ENCODE measurements at places on chromosomes 2 and 18.

DNA sequence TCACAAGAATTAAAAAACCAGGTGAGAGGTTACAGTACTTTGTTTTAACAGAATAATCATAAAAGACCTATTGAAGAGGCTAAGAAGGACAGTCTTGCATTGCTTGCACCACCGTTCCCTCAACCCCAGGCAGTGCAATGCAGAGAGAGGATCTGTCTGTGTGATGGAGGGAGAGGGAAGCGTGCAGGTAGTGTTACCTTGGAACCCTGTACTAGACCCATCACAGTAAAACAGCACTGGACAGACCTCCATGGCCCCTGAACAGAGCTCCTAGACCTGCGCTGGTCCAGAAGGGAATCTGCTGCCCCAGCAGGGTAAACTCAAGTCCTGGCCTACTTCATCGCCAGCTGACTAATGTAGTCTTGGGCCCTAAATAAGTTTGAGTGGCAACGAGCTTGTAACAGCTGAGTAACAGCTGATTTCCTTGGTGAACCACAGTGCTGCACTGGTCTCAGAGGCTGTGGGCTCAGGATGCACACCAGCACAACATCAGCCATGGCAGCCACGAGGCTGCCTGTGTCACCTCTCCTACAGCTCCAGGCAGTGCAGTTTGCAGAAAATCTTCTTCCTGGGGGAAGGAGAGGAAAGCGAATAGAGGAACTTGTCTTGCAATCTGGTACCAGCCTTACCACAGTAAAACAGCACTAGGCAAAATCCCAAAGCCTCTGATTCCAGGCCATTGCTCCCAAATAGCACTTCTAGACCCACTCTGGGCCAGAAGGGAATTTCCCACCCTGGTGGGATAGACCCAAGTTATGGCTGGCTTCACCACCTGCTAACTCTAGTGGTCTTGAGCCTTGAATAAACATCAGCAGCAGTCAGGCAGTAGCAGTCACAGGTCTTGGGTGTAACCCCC, 417.2 kb downstream of the CDH7 start:
- no peak for DNase-seq

- peak; percentile 3 for DNase-seq
Measured at GRCh38 chr18:68714366-68714711, 569 bp downstream of the TMX3 start.

DNA sequence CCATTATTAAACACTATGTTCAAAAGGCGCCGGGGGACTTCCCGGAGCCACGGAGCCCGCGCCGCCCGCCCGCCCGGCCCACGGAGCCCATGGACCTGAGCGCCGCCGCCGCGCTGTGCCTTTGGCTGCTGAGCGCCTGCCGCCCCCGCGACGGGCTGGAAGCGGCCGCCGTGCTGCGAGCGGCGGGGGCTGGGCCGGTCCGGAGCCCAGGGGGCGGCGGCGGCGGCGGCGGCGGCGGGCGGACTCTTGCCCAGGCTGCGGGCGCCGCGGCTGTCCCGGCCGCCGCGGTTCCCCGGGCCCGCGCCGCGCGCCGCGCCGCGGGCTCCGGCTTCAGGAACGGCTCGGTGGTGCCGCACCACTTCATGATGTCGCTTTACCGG, 197 bp downstream of the GDF7 start:
- DNase-seq: no peak

- DNase-seq: no peak
Measured at GRCh38 chr2:97868986-97869721, 126.6 kb downstream of the TMEM131 start.

DNA sequence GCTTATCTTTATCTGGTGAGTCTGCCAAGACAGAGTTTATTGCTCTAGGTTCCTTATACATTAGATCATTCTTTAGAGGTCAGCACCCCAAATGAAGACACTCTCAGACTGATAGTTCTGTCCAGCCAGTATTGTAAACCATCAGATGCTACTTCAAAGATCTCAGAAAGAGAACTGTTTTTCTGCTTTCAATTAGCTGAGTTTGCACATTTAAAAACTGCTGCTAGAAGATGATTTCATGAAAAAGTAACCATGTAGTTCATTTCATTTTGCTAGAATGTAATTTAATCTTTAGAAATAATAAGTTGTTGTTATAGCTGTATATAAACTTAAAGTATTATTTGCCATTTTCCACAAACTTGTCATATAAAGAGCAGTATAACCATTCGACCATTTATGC, 344.5 kb upstream of the ATP5MC3 start:
- DNase-seq: no peak

DNA sequence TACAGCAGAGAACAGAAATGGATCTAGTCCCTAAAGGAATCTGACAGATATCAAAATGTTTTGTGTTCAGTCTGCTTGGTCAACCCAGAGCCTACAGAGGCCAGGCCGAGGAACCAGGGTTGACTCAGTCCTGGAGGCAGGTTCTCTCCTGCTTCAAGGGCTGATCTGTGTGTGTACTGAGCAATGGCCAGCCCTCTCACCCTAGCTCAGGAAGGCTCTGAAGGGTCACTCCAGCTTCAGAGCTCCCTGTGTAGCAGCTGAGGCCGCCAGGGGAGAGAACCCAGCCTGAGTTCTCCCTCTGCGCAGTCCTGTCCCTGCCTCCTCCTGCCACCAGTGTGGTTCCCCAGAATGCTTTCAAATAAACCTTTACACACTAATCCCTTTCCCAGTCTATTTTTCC, 41.1 kb downstream of the NEURL3 start:
- DNase-seq: no peak

DNA sequence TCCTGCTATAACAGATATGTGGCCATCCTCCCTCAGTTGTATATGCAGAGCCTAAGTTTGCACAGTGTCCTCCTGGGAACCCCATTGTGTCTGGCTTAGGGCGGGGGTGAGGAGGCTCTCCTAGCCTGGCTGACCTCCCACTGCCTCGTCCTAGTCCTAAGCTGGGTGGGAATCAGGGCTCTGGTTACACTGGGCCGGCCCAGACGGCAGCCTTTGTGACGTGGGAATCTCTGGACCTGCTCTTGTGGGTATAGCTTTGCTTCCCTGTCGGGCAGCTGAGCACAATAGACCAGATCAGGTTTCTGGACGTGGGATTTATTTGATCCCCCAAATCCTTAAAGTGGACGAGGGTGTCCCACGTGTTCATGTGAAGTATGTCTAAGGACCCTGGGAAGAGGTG, 2.9 kb downstream of the ACKR3 start:
- DNase-seq: no peak

GRCh38 chr18:13280070-13280795, 61.7 kb downstream of the LDLRAD4 start:
- DNase-seq: no peak

- no peak for DNase-seq
Measured at GRCh38 chr18:1751249-1751648, 820.1 kb downstream of the METTL4 start.

DNA sequence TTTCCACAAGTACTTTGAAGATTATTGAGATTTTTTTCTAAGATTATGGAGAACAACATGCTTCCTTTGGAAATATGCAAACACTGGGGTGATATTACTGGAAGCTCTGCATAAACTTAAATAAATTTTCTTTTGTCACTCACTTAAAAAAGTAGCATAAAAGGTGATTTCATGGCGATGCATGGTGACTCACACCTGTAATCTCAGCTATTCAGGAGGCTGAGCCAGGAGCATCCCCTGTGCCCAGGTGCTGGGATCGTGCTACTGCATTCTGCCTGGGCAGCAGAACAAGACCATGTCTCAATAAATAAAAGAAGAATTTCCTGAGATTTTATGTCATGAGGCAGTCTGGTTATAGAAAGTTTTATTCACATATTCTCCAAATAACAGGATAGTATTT, 679.1 kb upstream of the CDH2 start:
- DNase-seq: no peak

- no peak for DNase-seq
Measured at GRCh38 chr2:229463841-229464346, 192.8 kb upstream of the PID1 start.

- no peak for DNase-seq
Measured at GRCh38 chr18:3251249-3251962, 3.8 kb downstream of the MYL12A start.

DNA sequence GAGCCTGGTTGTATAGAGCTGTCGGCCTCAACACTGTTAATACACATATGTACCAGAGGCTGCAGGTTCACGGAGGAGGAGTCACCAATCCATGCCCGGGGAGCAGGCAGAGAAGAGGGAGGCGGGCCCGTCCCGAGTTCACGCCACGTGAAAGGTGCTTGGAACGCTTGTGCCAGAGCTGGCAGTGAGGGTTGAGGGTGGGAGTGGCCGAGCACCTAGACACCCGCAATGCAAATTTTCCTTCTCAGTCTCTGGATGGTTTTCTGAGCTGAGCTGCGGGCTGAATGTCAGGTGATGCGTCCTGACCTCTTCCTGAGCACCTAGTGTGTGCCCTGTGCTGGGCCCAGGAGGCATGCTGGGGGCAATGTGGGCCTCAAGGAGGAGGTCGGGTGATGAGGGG, 52.2 kb downstream of the ODC1 start:
- DNase-seq: no peak

GRCh38 chr2:61658841-61659780, 121.0 kb upstream of the XPO1 start:
- no peak for DNase-seq

DNA sequence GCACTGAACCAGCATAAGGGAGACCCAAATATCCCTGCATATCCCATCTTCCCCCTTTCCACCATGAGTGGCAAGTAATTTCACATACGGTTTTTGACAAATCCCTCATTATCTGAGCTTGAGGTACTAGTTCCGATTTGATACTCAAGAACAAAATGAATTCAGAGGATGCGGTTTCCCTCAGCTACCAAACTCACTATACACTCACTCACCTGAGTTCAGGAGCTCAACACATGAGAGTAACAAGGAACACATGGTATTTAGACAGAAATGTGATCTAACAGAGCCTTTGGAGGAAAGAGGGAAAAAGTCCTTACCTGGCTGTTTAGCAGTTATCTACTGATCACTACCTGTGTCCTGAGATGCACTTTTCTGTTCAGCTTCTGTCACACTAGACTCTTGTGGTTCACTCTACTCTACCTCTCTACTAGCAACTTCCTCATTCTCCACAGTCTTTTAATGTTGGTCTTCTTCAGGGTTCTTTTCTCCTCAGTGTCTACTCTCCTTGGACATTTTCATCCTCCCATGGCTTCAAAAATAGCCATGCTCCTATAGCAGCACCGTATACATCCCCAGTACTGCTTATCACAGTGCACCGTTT, 25.1 kb downstream of the ASXL2 start:
- no peak for DNase-seq

DNA sequence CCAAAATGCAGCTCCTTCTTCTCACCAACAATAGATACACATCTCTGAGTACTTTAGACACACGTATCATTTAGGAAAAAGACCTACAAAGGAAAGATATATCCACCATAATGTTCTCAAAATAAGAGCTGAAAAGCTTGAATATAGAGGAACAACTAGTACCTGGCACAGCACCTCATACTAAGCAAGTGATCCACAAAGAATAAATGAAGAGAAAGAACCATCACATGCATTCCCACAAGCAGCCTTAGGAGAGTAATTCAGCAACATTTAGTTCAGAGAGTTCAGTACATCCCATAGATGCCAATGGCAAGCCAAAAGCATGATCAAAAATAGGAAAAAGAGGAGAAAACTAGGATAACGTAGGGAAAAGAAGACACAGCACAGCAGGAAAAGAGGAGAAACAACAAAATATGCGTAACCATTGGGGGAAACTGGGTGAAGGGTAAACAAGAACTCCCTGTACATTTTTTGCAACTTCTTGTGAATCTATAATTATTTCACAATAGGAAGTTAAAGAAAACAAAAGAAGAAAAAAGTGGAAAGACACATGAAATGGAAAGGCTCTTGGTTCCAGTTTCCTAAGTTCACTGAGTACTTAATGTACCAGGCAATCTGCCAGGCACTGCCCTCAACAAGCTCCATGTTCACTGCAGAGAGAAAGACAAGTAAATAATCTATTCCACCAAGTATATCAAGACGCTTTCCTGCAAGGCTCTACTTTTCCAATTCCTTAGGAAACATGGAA, 22.3 kb downstream of the CLASP1 start:
- DNase-seq: no peak

- no peak for DNase-seq
Measured at GRCh38 chr2:75099521-75099922, 99.8 kb downstream of the TACR1 start.

GRCh38 chr2:136651456-136652010, 113.8 kb upstream of the THSD7B start:
- DNase-seq: no peak

DNA sequence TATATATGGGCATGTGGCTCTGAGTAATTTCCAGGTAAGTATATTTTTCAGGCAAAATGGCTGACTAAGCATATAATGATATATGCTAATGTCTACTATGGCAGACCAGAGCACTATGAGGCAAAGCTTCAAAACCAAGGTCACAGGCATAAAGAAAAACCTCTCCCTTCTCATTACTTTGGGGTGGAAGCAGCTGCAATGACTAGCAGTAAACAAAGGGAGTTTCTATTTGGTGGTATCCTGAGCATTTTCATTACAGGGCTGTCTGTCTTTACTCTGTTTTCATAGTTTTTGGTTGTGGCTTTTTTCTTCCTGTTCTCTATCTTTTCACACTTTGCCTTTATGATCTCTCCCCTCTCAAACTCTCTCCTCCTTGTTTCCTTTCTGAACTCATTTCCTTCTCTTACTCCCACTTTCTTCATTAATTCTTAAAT, 15.6 kb downstream of the PDE6D start:
- DNase-seq: no peak

DNA sequence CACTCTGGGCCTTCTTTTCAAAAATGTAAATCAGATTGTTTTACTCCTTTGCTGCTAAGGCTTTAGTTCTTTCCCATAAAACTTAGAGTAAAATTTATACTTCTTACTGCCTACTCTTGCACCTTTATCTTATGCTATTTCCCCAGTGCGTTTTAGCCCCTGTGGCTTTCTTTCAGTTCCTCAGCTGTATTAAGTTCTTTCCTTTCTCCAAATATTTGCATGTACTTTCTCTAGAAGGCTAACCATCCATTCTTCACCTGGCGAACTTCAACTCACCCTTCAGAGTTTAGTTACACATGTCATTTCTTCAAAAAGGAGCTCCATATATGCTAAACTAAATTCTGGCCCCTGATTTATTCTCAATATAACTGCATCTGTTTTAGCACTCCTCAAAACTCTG, 160.7 kb downstream of the FSHR start:
- no peak for DNase-seq

DNA sequence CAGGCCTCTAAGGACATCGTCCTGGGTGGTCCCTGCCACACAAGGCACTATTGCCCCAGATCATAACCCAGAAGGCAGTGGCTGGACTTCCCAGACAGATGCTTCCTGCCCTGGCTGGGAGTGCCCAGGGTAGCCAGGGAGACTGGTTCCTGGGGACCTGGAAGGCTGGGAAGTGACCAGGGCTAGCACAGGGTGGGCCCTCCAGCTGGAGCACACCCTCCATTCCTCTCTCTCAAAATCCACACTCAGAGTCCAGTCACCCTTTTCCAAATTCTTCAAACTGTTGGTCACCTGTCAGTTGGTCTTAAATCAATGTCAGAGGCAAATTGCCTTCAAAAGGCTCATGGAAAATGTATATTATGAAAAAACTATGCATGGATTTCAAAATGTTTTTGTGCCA, 11.6 kb upstream of the TUBB6 start:
- DNase-seq: no peak

- DNase-seq: no peak
Measured at GRCh38 chr18:13834496-13835015, 10.6 kb downstream of the MC5R start.
